ENCODE measurements at places on chromosomes 7 and 10.
A peak's percentile ranks its signal among the peaks of the same experiment; 100 is the strongest.

GRCh38 chr7:146499970-146500369 is 383.4 kb downstream of the CNTNAP2 start:
- DNase-seq, result no peak

GRCh38 chr7:94848992-94849576 is 58.3 kb upstream of the PPP1R9A start:
- DNase-seq, result no peak

DNA sequence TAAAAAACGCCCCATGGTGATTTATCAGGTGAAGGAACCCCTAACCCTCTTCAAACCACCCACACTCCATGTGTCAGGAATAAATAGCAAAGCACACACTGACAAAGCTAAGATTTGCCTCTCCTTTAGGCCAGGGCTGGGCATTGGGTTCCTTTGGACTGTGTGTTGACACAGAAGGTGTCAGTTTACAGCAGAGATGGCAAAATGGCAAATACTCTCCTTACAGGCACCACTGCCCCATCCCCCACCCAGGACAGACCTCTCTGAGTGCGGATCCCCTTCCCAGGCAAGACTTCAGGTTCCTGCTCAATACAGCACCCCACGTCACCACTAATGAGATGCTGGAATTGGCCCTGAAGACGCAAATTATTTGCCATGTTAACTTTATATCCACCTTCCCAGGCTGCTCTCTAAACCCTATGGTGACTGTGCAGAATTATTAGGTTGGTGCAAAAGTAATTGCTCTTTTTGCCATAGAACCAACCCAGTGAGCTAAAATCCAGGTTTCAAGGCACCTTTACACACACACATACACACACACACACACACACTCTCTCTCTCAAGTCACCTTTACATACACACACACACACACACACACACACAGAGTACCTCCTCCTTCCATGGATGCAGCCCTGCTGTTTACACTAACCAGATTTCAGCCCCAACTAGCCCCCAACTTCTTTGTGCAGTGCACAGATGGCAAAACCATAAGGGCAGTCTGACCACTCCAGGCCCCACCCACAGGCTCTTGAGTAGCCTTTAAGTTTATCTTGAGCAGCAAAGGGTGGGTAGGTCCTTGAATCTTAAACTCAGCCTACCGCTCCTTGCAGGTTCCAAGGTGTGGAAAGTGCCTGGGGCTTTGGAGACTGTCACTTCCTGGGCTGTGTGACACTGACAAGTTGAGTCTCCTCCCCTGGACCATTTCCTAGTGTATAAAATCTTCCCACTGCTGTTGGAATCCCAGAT is 4.0 kb upstream of the ZCCHC24 start:
- no peak for DNase-seq

GRCh38 chr7:138456220-138456619 is 3.8 kb upstream of the TRIM24 start:
- no peak for DNase-seq

- no peak for DNase-seq
These were observed 286.4 kb downstream of the PRPF18 start for GRCh38 chr10:13873196-13873595.

DNA sequence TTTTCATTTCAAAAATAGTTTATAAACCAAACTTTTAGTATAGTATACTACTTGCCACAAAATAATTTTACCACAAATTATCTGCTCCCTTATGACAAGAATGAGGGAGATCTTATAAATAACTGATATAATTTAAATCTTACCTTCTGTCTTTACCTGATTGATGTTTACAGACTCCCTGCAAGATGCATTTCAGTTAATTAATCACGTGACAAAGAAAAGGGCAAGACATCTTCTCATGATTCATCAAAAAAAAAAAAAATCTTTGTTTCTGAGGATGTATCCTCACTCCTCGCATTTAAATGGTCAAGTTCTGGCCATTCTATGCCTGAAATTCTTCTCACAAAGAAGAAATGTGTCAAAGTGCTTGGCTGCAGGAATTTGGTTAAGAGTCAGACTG is 2.3 kb upstream of the TFEC start:
- no peak for DNase-seq

DNA sequence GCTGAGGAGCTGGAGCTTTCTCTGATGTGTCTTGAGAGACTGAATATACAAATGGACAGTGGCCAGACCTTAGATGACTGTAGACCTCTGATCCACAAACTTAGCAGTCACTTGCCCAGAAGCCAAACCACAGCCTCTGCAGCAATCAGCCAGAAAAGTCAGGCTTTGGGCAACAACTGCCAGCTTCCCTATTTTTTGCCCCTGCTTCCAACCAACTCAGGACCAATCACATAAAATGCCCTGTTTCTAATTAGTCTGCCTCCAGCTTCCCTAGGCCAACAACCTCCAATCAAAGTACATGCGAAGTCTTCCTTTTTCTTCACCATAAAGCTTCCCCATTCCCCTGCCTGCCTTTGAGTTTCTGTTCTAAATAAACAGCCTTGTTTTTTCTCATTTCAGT is 37.8 kb upstream of the CACUL1 start:
- DNase-seq, result no peak

DNA sequence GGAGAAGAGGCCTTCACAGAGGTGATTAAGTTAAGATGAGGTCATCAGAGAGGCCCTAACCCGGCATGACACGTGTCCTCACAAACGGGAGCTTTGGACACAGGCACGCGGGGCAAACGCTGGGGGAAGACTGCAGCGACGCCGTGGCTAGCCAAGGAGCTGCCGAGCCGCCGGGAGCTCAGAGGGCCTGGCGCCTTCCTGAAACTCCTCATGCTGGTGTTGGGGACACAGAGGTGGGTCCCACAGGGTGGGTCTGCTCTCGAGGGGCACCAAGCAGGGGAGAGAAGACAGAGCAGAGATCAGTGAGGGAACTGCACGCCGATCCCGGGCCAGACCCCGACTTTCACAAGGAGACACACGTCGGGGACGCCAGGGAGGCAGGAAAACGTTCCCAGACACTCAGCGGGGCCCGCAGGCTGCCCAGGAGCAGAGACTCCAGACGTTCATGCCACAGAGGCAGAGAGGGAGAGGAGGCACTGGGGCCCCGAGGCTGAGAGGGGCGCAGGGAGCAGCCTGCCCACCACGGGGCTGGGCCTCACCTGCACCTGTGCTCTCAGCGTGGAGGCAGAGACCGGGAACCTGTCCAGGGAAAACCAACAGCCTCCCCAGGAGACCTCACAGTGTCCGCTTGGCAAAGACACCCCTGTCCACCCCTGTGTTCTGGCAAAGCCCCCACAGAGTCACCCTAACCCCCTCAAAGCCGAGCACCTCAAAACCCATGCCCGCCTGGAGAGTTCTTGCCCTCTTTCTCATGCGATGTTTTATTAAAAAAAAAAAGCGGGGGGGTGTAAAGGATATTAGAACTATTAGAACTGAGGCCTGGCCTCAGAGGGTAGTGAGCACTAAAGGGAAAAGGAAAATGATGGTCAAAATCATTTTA is 103.8 kb downstream of the PDGFA start:
- no peak for DNase-seq

- DNase-seq, result peak; percentile 45
These were observed 227.4 kb upstream of the COBL start for GRCh38 chr7:51543801-51544553.

DNA sequence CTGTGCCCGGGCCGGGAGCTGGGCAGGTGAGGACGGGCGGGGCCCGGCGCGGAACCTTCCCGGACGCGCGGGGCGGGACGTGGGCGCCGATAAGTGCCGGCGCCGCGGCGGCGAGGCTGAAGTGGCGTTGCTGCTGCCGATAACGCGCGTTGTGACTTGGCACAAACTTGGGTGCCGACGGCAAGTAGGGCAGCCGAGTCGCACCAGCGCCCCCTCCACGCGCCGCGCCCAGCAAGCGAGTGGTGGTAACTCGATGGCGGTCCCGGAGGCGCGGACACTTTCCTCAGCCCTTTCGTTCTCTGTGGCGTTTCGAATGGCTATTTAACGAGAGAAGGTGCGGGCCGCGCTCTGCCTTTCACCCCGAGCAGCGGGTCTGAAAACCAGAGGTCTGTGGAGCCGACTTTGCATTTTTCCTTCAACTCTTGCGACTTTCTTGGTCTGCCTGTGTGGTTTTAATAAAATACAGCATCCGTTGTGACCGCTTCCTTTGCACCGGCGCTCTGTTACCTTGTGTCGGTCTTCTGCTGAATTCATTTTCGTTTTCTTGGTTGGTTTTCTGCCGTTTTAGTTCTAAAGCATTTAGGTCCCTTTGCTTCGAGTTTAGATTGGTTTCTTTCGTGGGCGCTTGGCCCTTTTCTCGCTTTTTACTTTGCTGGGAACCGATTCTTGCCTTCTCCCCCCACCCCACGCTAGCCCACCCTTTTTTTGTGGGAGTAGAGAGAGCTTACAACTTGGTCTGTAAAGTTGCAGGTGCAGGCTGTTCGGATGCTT is 701 bp downstream of the STK17A start:
- no peak for DNase-seq

- no peak for DNase-seq
These were observed 66.0 kb downstream of the REEP3 start for GRCh38 chr10:63587191-63587590.

All from NCI-H2081 (cell line).